ENCODE measurements at places on chromosomes 5 and 9.

DNA sequence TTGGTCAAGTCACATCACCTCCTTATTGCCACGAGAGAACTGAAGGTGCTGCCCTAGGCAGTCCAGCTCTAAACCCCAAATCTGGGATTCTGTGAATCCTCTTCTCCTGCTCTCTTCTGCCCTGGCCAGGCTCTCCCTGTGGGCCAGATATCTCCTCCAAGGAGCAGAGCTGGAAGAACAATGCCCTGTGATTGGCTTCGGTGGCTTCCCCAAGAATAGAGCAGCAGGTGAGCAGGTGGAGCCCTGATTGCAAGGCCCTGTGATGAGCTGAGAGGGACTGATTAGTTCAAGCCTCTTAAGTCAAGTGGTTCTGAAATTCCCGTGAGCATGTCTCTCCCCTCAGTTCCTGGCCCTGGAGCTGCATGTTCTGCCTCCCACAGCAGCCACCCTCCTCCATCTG is 175.3 kb upstream of the BRINP1 start:
- no peak for DNase-seq

- DNase-seq = no peak
Observed at GRCh38 chr5:1400211-1400855, 44.9 kb downstream of the SLC6A3 start.

DNA sequence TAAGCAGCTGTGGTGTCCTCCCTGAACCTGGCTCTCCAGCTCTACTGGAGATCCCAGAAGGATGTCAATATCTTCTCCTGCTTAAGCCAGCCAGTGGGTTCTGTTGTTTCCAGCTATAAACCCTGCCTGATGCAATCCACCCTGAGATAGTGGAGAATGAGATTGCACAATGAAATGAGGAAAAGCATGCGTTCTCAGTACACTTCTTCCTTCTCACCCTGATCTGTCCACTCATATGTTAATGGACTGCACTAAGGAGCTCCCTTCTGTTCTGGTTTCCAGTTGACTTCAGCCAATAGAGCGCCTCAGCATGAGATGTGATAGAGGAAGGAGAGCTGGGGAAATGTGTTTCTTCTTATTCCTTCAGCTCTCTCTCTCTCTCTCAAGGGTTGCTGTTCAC is 40.0 kb upstream of the CDH6 start:
- DNase-seq = no peak

GRCh38 chr5:157057459-157058370 is 1.2 kb downstream of the HAVCR1 start:
- no peak for DNase-seq

DNA sequence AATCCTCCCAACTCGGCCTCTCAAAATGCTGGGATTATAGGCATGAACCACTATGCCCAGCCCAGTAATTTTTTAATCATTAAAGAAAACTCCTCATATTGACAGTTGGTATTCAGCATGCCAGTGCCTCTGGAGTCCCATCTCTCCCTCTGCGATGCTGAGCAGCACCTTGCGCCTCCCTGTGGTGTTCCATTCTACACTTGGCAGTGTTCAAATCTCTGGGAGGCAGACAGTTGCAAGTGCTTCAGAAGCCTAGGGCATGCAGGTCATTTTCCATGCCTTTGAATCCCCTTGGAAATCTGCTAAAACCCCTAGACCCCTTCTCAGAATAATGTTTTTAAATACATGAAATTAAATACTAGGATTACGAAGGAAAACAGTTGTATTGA is 41.3 kb downstream of the GARNL3 start:
- DNase-seq = no peak

- no peak for DNase-seq
Observed at GRCh38 chr5:124342986-124343385, 403.5 kb downstream of the ZNF608 start.

DNA sequence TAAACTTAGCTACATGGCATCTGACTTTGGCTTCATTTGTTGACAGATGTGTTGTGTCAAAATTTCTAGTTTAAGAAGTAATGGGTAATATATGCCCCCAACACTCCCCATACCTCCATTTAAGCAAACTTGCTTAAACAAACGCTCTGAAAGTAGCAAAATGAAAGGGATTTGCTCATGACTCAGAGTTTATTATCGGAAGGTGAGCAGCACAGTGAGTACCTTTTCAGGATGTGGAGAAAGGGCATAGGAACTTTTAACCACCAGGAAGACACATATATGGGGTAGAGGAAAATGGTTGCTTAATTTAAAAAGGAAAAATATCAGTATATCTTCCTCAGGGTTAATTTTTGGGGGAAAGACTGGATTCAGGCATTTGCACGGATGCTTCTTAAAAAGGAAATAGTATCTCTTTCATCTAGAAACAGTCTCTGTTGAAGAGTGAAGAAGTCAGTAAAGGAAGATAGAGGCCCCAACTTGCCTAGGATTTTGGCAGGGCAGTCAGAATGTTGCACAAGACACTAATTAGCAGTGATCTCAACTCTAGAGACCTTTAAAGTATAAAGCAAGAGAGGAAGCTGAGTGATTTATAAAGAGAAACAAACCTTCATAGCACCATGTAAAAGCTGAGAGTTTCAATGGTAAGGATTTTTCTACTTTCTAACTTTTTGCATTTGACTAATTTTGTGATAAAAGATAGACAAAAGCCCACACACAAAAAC is 155.1 kb downstream of the TRIO start:
- no peak for DNase-seq

- DNase-seq = no peak
Observed at GRCh38 chr5:105501315-105501714, 1938.7 kb upstream of the NUDT12 start.

- peak; percentile 59 for DNase-seq
Observed at GRCh38 chr5:177445052-177445916, 1.3 kb upstream of the PRR7 start.

- DNase-seq = no peak
Observed at GRCh38 chr5:138843316-138844124, 31.6 kb downstream of the LRRTM2 start.

- DNase-seq = no peak
Observed at GRCh38 chr5:13731121-13731628, 213.3 kb downstream of the DNAH5 start.

GRCh38 chr9:111599955-111600343 is 502 bp upstream of the PTGR1 start:
- DNase-seq = no peak

GRCh38 chr9:15132091-15132490 is 174.9 kb downstream of the TTC39B start:
- no peak for DNase-seq

- DNase-seq = no peak
Observed at GRCh38 chr5:3199962-3200755, 395.5 kb upstream of the IRX1 start.

- DNase-seq = no peak
Observed at GRCh38 chr9:103152473-103152872, 157.3 kb downstream of the CYLC2 start.

DNA sequence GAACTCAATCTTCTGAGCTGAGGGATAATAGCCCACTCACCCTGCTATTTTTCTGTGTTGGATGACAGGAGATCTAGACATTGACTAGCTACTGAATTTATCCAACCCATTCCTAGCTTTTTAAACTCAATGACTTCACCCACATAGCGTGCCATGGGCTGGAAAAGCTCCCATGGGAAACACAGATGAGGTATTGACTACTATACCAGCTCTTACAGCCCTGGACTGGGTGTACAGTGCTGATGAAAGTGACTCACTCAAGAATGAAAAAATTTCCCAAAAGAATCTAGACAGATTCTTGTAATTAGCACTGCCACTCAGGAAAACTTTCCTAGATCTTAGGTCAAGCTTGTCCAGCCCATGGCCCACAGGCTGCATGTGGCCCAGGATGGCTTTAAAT is 72.7 kb upstream of the NREP start:
- no peak for DNase-seq

DNA sequence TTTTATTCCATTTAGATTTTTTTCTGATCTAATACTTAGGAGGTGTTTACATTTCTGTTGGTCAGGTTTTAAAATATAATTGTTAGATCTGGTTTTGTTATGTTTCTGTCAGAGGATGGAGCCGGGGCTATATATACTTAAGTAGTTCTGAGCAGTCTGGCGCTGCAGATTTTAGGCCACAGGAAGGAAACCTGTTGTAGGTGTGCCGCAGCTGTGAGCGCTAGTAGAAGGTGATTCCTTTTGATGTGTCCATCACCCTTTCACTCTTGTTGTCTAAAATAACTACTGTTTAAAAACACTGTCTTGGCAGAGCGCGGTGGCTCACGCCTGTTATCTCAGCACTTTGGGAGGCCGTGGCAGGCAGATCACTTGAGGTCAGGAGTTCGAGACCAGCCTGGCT is 17.0 kb downstream of the ZBTB34 start:
- peak; percentile 24 for DNase-seq

DNA sequence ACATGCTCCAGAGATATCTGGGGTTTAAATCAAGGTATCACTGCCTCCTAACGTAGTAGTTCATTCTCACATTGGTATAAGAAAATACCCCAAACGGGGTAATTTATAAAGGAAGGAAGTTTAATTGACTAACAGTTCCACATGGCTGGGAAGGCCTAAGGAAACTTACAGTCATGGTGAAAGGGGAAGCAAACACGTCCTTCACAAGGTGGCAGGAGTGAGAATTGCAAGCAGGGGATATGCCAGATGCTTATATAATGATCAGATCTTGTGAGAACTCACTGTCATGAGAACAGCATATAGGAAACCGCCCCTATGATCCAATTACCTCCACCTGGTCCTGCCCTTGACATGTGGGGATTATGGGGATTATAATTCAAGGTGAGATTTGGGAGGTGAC is 1280.2 kb upstream of the C9orf72 start:
- DNase-seq = no peak

GRCh38 chr5:40799258-40799657 is 1.1 kb upstream of the PRKAA1 start:
- no peak for DNase-seq

GRCh38 chr5:38258042-38258318 is 379 bp upstream of the EGFLAM start:
- DNase-seq = no peak

GRCh38 chr5:61519728-61520277 is 187.7 kb downstream of the ZSWIM6 start:
- no peak for DNase-seq

GRCh38 chr5:157599565-157599964 is 24.0 kb upstream of the ADAM19 start:
- DNase-seq = no peak

- DNase-seq = no peak
Observed at GRCh38 chr5:27402828-27403227, 364.4 kb upstream of the CDH9 start.

DNA sequence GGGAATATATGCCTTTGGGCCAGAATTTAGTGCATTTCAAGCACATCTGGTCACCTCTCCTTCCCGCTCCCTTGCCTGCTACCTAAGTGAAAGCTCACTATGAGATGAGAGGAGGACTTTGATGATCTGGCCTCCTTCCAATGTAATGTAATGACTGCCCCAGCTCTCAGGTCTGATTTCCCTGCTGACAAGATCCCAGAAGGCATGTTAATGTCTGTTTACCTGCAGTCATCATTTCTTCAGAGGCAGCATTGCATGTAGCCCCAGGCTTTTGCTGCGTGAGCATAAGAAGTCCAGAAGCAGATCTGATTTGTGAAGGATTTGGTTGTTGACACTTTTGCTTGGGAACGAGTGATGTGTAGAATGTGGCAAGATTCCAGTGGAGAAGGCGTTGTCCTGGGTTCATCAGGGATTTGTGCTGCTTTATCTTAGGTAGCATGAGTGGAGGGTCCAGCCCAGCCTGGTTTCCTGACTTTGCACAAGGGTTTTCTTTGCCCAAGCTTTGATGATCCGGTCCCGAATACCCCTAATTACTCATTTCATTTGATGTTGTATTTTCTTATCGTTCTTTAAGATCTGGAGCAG is 192.7 kb downstream of the GOLPH3 start:
- no peak for DNase-seq

GRCh38 chr9:91842358-91843049 is 107.5 kb downstream of the ROR2 start:
- DNase-seq = no peak

DNA sequence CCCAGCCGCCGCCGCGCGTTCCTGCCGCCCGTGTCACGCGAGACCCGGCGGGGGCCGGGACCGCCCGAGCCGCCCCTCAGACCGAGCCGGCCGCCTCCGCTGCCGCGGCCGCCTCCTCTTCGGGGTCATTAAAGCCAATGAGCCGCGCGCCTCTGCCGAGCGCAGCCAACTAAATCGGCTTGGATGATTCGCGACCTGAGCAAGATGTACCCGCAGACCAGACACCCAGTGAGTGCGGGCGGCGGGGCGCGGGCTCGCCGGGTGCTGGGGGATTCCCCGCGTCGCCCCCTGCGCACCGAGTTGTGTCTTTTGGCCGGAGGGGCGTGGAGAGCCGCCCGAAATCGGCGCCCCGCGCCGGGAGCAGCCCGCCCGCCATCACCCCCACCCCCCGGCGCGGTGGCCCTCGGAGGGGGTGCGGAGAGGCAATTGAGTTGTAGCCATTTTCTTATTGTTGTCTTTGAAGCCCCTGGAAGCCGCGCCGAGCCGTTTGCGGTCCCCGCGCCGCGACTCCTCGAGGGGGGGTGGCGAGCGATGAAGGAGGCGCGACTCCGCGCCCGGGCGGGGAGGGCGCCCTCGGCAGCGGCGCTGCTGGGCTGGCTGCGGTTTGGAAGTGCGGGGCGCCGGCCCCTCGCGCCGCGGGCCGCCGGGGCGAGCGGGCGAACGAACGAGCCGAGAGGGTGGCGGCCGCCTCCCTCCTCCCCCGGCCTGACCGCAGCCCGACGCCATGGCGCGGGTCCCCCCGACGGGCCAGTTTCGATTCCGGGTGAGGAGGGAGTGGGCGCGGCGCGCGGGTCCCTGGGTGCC is 1.0 kb downstream of the TLE4 start:
- peak; percentile 68 for DNase-seq

GRCh38 chr5:43209833-43210232 is 17.8 kb downstream of the NIM1K start:
- no peak for DNase-seq

- no peak for DNase-seq
Observed at GRCh38 chr5:36152324-36153297, 700 bp downstream of the SKP2 start.

- peak; percentile 22 for DNase-seq
Observed at GRCh38 chr9:4796988-4797853, 4.5 kb downstream of the RCL1 start.

- DNase-seq = no peak
Observed at GRCh38 chr9:80932947-80933780, 756.2 kb downstream of the TLE1 start.

All from CD4-positive, alpha-beta T cell treated with Interleukin-21 for 1 hour (primary cell).